ENCODE measurements at places on chromosomes 6 and 20.

GRCh38 chr6:75300531-75300855, 15.9 kb upstream of the TMEM30A start:
- DNase-seq = no peak

GRCh38 chr6:336159-337114, 44.1 kb downstream of the DUSP22 start:
- DNase-seq = no peak

GRCh38 chr20:46550461-46550860, at the start of gene OCSTAMP:
TSS of gene OCSTAMP (minus strand) at chr20:46550654. CDS start at chr20:46550560, 94 bp downstream.
- no peak for DNase-seq

DNA sequence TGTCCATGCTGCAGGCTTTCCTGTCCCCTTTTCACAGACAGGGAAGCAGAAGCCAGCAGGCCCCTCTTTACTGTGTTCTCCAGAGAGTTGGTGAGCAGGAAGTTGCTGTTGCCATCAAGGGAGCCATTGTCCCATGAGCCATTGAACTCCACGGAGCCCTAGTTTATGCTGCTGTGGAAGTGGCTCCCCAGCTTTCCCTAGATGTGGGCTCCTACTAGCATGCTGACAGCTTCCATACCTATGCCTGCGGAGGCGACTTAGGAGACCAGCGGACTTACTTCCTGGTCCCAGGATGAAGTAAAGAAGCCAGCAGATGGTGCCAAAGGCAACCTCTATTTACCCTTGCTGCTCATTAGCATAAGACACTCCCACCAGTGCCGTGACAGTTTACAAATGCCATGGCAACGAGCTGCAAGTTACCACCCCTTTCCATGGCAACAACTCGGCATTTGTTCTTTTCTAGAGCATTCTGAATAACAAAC, 30.8 kb upstream of the FKBP1A start:
- no peak for DNase-seq

GRCh38 chr20:25310268-25310920, 62.5 kb downstream of the PYGB start:
- no peak for DNase-seq

- no peak for DNase-seq
Measured at GRCh38 chr6:140744659-140745320, 1370.3 kb upstream of the CITED2 start.

DNA sequence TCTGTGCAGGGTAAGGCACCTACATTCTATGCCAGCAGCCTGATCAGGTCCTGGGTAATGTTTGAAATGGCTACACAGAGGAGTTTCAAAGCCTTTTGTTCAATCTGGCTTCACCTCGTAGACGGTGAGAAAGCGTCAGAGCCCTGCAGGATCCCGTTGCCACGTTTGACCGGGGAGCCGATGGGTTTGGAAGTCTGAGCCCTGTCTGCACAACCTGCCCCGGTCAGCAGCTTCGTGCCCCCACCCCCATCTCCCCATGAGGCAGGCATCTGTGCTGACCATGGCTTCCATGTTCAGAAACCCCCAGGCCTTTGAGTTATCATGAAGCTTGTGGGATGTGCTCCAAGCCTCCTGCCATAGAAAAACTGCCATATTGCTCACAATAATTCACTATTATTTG, 63.9 kb downstream of the PTPN1 start:
- DNase-seq = no peak

- no peak for DNase-seq
Measured at GRCh38 chr6:136749359-136749997, 42.8 kb downstream of the MAP3K5 start.

- no peak for DNase-seq
Measured at GRCh38 chr6:143221698-143222097, 161.0 kb downstream of the AIG1 start.

- no peak for DNase-seq
Measured at GRCh38 chr20:33812152-33812849, 1.2 kb downstream of the CHMP4B start.

GRCh38 chr6:2403546-2403945, 158.1 kb upstream of the GMDS start:
- DNase-seq = no peak

DNA sequence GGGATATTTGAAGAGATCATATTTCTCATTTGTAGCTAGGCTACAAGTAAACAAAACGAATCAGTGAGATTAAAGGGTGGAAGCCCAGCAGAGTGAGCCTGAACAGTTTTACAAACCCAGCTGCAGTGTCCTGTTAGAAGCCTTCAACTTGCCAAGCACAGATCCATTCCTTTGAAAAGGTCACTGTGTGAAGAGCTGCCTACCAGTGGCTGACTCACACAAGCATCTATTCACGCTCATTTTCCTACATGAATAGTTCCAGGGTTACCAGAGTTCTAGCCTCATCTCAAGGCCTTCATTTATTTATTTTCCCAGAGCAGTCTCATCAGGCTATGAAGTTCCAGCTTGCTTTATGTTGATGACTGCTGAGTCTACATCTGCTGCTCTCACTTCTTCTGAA, 25.7 kb upstream of the MLIP start:
- DNase-seq = no peak

DNA sequence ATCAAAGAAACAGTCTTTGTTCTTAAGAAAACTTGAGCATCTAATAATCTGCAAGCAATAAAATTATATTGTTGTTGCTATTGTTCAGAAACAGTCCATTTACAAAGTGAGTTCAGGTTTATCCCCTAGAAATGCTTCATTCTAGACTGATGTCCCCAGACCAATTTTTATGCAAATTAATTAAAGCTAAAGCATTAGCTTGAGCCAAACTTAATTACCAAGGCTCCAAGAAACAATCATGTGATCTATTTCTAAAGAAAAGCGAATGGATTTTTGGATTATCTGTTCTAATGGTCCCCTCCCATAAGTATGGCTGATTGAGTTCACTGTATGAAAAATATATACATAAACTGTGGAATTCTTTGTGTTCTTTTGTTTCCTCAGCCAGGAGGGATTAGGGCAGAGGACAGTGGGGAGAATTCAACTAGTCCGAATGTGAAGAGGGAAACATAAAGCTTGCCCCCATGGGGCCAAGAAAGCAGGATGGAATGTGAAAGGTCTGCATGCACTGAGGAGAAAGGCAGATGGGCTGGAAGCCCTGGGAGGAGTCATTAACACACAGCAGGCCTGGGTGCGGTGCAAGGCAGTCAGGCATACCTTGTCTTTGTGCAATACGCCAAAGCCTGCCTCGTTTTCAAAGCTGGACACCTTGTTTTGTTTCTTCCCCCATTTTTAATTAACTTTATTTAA, 597.1 kb downstream of the KIF16B start:
- no peak for DNase-seq

GRCh38 chr20:23419995-23420901, 1.0 kb downstream of the NAPB start:
- peak; percentile 42 for DNase-seq

GRCh38 chr6:37657112-37657886, 40.4 kb downstream of the MDGA1 start:
- DNase-seq = no peak

GRCh38 chr6:45714006-45714730, 301.5 kb downstream of the CLIC5 start:
- no peak for DNase-seq

DNA sequence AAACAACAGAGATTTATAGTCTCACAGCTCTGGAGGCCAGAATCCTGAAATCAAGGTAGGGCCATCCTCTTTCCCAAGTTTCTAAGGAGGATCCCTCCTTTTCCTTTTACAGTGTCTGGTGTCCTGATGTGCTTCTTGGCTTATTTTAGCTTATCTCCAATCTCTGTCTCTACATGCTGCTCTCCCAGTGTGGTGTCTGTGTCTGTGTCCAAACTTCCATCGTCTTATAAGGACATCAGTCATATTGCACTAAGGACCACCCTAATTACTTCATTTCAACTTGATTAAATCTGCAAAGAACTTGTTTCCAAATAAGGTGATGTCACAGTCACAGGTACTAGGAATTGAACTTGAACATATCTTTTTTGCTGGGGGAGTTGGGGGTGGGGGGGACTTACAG, 529.6 kb downstream of the DHX35 start:
- DNase-seq = no peak

GRCh38 chr6:137884149-137884909, 17.3 kb downstream of the TNFAIP3 start:
- no peak for DNase-seq

DNA sequence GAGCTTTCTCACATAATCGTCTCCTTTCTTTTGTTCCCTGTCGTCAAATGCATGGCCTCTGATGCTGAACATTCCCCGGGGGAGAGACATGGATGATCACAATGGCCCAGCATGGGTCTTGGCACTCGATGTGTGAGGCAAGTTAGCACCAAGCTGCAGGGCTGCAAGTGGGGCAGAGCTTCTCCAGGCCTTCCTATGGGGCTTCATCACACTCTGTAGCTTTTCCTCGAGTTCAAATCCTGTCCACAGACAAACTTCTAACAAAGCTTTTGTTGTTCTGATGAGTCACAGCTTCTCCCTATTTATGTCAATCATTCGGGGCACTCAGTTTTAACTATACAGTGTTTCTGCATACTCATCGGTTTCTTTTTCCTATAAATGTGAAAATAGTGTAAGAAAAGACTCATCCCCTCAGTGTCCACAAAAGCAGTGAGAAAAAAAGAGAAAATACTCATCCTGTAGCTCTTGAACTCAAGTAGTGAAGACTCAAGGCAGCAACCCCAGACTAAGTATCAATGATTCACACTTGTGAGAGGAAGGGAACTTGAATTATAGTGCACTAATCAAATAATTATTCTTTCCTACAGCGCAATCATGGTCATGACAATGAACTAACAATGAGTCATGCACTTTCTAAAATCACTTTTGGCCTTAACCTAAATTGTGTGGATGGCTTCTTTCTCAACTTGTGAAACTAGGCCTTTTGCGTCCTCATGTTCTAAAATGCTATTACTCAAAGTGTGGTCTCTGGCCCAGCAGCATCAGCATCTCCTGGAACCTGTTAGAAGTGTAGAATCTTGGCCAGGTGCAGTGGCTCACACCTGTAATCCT, 68.4 kb upstream of the NOX3 start:
- peak; percentile 1 for DNase-seq

DNA sequence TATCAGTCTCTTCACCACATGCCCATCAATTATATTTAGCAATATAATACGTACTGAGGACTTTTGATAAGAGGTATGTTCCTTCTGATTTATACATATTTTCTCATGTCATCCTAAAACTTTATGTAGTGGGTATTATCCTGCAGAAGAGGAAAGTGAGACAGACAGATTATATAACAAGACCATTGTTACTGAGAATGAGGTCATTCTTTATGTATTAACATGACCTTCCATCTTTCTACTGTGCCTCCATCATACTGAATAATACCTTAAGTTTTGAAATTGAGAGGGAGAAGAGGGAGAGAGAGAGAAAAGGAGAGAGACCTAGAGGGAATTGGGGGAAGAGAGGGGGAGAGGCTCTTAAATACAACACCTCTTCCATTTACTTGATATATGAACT, 90.9 kb upstream of the CARMIL1 start:
- DNase-seq = no peak

DNA sequence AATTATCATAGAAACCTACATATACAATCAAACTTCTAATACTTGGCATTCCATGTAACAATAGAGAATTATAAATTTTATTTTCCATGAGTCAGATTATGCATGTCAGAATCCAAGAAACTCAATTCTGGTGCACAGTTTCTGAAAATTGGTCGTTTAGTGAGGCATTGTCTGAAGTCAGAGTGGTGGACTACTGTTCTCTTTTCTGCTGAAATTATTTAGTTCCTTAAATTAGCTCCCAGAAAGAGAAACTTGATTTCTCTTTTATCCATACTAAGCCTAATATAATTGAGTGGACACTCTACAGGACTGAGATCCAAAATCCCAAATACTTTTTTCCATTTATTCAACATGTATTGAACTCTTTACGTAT, 265.5 kb downstream of the ALDH8A1 start:
- no peak for DNase-seq

DNA sequence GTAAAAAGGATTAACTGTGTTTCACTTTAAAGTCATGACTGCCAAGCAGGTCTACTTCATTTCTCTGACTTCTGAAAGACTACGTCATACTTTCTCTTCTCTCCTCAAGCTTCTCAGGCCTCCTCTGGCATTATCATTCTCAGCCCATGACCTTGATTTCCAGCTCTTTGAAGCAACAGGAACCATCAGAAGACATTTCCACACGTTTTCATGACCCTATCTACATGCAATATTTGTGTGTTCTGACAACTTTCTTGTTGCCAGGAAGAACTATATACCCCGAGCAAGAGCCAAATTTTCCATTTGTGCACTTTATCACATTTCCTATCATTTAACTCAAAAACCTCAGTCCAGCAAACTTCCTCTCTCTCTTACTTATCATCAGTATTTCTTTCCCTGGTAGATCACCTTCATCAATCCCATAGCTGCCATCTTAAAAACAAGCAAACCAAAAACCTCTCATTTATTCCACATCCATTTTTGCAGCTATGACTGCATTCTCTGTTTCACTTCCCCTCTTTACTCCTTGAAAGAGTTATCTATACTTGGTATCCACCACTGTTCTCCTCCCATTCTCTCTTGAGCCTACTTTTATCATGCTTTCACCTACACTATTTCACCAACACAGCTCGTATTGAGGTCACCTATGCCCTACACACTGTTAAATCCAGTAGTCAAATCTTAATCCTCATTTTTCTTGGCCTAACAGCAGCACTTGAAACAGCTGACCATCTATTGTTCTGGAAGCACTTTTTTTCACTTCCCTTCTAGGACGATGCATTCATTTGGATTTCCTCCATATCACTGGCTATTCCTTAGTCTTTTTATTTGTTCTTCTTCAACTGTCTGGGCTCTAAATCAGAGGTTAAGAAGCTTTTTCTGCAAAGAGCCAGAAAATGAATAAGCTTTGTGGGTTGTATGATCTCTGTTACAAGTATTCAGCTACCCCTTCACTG, 47.1 kb downstream of the STX7 start:
- no peak for DNase-seq

- DNase-seq = no peak
Measured at GRCh38 chr6:112372226-112372806, 25.2 kb downstream of the RFPL4B start.

GRCh38 chr6:28269492-28269891, 2.5 kb downstream of the ZSCAN26 start:
- no peak for DNase-seq

DNA sequence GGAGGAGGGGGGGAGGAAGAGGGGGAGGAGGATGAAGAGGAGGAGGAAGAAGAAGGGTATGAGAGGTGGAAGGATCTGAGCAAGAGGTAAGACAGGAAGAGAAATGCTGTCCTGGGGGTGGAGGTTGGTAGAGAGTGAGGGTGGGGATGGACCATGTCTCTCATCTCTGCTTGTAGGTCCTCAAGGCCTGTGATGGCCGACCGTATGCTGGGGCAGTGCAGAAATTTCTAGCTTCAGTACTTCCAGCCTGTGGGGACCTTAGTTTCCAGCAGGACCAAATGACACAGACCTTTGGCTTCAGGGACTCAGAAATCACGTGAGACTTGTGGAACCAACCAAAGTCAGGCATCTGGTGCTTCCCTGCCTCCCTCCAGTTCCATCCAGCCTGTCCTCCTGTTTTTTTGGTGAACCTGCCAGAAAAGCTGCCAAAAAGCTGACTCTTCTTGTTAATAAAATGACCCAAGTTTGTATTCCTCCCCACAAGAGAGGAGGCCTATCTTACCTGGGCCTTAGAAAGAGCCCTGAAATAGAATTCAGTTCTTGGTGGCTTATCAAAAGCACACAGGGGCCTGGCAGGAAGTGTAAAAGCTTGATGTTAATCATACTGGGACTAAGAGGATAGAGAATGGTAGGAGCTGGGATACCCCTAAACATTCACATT, 2.5 kb upstream of the C4A start:
- no peak for DNase-seq

Data from stimulated activated CD4-positive, alpha-beta T cell treated with anti-CD3 and anti-CD28 coated beads, Interleukin-1b, Interleukin-23, amount 100 ng/mL, for 24 hours (primary cell).